ENCODE measurements at places on chromosomes 11 and 22. TPM values are rescaled to one million over a fixed set of nuclear protein-coding genes. Genes with fewer than 3 reads are reported as not detected.

Gene CCDC15
- total RNA-seq = 2.3 TPM

Gene IFITM2
- total RNA-seq = 421 TPM

Gene UPK3A
- total RNA-seq = not detected

Gene TAF10
- total RNA-seq = 198 TPM

- no peak for DNase-seq
Measured at GRCh38 chr11:50030193-50030592, 2.5 kb upstream of the OR4C45 start.

DNA sequence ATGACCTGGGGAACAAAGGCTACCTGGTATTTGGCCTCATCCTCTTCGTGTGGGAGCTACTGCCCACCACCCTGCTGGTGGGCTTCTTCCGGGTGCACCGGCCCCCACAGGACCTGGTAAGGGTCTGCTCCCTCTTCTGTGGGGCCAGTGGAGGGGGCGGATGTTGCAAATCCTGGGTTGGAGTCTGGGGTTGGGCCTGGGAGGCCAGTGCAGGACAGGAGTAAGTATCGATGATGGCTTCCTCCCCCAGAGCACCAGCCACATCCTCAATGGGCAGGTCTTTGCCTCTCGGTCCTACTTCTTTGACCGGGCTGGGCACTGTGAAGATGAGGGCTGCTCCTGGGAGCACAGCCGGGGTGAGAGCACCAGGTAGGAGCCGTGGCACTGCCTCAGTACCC is 2.7 kb downstream of the GPR137 start:
- no peak for DNase-seq

DNA sequence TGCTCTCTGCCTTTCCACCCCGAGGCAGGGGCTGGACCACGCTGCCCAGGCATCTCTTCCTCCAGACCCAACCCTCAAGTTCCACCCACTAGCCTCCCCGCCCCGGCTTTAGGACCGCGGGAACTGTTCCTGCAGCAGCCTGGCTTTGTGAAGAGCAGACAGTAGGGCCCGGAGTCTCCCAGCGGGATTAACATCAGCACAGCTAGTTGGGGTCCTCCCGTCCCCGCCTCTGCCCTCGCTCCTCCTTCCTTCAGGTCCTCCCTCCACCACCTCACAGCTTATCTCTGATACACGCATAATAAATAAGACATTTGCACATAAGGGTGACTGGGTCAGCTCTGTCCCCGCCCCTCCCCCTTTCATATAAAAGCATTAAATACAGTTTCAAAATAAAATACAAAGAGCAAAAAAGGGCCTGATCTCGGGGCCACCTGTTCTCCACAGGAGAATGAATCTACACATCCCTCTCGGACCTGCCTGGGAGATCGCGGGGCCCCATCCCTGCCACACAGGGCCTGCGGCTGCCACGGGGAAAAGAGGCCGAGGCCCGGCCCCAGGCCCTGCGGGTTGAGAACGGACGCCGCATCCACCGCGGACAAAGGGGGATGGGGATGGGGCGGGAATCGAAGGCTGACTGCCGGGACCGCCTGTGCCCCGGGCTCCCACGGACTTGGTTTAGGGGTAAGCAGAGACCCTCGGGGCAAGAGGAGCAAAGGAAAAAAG is 6.5 kb downstream of the ZFTA start:
- DNase-seq = peak; percentile 88

GRCh38 chr11:61969838-61970662 is 2.6 kb upstream of the FTH1 start:
- DNase-seq = no peak

- DNase-seq = peak; percentile 52
Measured at GRCh38 chr22:22099833-22100812, 117.5 kb upstream of the TOP3B start.

GRCh38 chr11:125176866-125177265 is 12.3 kb downstream of the PKNOX2 start:
- no peak for DNase-seq

- no peak for DNase-seq
Measured at GRCh38 chr11:1479006-1479677, 7.4 kb downstream of the MOB2 start.

DNA sequence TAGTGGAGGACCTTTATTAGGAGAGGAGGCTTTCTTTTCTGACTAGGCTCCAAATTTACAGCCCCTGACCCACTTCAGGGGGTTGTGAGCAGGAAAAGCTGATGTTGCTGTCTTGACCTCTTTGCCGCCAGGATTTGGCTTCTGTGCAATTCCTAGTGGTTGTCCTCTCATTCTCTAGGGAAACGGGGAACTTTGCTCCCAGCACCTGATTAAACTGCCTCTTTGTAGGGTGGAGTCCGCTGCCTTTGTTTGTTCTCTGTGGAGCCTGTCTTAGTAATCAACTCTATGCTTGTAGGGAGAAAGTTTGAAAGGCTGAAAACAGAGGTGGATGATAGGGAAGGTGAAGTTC is 16.3 kb downstream of the CTNND1 start:
- DNase-seq = no peak

DNA sequence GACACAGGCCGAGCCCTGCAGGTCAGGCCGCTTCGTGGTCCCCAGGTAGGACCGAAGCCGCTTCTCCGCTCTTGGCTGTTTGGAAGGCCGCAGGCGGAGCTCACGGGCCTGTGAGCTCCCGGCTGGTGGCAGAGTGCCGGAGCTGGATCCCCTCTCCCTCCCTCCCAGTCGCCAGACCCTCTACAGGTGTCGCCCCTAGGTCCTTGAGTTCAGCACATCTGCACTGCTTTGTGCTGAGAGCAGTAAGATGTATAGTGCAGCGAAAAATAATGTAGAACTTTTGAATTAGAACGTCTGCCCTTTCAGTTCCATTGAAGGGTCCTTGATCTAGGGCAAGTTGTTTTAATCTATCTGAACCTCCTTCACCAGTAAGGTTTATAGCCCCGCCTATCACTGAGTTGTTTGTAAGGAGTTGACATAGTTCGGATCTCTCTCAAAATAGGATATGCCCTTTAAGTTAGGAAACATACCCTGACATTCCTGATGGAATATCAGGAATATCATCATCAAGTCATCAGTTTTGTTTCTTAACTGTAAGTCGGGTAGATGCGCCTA is 419 bp downstream of the ANKRD49 start:
- DNase-seq = no peak

- no peak for DNase-seq
Measured at GRCh38 chr11:692824-693414, 2.1 kb downstream of the DEAF1 start.

GRCh38 chr22:26529345-26529744 is 17.1 kb upstream of the TFIP11 start:
- no peak for DNase-seq

DNA sequence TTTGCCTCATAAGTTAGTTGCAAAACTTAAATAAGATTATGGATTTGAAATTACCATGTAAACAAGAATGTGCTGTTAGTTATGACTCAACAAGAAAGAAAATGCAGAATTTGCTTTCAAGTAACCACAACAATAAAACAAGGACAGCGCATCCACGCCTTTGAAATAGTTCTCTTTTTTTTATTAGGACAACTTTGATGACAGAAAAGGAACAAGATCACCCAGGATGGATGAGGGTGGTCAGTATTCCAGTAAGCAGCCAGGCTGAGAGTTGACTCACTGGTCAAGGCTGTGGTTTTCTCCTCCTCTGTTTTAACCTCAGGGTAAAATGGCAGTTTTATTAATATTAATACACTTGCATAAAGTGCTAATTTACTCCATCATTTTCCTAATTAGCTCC is 544.4 kb downstream of the OPCML start:
- DNase-seq = no peak

GRCh38 chr11:70871881-70872280 is 380.5 kb downstream of the SHANK2 start:
- DNase-seq = no peak

GRCh38 chr22:32971276-32971675 is 86.9 kb downstream of the SYN3 start:
- DNase-seq = no peak

- DNase-seq = peak; percentile 18
Measured at GRCh38 chr22:49307481-49307830, 520.2 kb downstream of the BRD1 start.

- no peak for DNase-seq
Measured at GRCh38 chr11:131430473-131431208, 60.2 kb downstream of the NTM start.

DNA sequence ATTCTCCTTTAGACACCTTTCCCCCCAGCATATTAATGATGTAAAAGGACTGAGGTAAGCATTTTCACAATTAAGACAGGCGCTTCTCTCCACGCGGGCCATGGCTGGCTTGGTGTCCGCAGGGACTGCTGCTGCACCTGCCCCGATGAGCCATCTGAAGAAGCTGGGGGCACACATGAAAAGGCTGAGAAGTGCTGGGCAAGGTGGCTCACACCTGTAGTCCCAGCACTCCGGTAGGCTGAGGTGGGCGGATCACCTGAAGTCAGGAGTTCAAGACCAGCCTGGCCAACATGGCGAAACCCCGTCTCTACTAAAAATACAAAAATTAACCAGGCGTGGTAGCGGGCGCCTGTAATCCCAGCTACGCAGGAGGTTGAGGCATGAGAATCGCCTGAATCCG is 21.3 kb downstream of the KRTAP5-6 start:
- no peak for DNase-seq

DNA sequence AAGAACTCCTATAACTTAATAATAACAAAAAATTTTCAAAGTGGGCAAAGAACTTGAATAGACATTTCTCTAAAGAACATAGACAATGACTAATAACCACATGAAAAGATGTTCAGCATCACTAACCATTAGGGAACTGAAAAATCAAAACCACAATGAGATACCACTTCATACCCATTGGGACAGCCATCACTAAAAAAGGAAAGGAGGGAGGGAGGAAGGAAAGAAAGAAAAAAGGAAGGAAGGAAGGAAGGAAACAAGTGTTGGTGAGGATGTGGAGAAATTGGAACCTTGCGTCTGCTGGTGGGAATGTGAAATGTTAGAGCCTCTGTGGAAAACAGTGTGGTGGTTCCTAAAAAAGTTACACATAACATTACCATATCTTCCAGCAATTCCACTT is 55.8 kb downstream of the MS4A13 start:
- DNase-seq = no peak

DNA sequence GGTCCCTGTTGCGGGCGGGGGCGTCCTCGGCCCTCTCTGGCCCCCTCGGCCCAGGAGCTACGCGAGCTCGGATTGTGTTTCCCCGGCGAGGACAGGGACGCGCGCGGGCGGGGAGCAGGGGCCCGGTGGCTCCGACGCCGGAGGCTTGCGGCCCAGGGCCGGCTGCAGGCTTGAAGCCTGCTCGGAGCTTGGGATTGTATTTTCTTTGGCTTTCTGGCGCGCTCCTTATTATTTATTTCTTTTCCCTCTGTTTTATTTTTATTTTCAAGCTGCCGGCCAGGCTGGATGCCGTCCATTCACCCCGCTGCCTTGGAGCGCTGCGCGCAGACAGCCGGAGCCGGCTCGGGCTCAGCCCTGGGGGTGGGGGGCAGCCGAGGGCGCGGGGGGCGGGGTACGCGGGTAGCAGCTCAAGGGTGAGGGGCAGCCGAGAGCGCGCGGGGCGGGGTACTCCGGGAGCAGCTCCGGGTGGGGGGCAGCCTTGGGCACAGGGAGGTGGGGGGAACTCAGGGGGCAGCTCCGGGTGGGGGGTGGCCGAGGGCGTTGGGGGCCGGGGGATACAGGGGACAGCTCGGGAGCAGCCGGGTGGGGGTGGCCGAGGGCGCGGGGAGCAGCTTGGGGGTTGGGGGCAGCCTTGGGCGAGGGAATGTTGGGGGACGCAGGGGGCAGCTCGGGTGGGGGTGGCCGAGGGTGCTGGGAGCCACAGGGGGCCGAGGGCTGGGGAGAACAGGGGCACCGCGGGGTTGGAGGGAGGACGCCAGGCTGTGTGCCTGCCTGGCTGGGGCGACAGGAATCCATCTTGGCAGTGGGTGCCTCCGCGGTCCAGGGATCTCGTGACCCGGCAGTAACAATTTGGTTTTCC is 42.7 kb downstream of the KCNJ1 start:
- DNase-seq = no peak

DNA sequence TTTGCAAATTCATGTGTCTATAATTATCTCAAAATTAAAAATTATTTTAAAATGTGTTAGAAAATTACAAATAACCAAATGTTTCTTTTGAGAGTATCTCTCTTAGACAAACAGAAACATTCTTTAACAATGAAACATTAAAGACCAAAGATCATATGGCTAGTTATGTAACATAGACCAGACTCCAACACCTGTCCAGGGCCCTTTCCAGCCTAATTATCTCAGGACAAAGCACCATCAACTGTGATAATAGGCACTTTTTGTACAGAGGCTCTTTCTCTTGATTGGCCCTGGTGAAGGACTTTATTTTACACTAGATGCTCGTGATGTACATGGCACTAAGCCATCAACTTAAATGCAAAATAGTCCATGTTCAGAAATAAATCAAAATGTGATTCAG is 5.0 kb upstream of the PLEKHA7 start:
- DNase-seq = no peak

All from H9 (cell line).